Effector memory CD8-positive, alpha-beta T cell (primary cell): ENCODE measurements at places on chromosomes 1 and 21.

DNA sequence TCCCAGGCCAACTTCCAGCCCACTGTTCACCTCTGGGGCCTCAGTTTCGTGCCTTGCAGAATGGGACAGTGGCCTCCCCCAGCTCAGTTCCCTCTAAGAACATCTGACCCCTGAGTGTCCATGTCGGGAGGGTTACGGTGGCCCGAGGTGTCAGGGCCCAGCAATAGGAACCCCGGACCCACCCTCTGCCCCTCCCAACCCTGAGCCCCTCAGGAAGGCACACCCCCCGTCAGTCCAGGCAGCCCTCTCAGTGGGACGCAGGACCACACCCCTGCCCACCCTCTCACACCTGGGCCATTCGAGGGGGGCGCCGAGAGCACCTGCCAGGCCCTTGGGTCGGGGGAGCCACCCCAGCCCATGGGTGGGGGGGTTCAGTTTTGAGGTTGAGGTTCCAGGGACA is 447 bp downstream of the TTC34 start:
- DNase-seq, result no peak

DNA sequence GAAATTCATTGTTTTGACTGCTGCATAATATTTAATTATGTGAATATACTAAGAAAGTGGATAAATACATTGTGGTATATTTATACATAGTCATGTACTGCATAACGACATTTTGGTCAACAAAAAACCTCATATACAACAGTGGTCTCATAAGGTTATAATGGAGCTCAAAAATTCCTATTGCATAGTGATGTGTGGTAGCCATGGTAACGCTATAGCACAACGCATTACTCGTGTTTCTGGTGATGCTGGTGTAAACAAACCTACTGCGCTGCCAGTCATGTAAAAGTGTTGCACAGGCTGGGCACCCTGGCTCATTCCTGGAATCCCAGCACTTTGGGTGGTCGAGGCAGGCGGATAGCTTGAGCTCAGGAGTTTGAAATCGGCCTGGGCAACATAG is 52.6 kb upstream of the NHLH2 start:
- no peak for DNase-seq

- no peak for DNase-seq
Observed at GRCh38 chr1:15178571-15179484, 25.3 kb downstream of the TMEM51 start.

- DNase-seq, result no peak
Observed at GRCh38 chr1:199743227-199743626, 284.3 kb upstream of the NR5A2 start.

DNA sequence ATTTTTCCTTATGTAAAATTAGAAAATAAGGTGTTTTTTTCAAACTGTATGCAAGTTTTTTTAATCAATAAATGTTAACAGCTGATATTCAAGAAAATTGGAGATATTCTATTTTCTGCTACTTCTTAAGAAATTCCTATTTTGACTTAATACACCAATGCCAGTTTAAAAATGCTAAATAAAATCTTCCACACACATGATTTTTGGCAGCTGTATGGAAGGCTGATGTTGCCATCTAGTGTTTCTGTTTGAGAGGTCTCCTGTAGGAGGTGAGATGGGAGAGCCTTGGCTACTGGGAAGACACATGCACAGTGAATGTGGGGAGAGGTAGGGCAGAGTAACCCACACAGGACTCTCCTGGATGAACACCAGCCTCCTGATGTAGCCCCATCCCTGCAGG is 29.2 kb upstream of the OR2B11 start:
- DNase-seq, result peak; percentile 40

- DNase-seq, result no peak
Observed at GRCh38 chr1:185804206-185804605, 70.0 kb downstream of the HMCN1 start.

- no peak for DNase-seq
Observed at GRCh38 chr1:183289051-183289496, 103.0 kb downstream of the LAMC2 start.

GRCh38 chr1:31389616-31390015 is 16.7 kb upstream of the FABP3 start:
- no peak for DNase-seq

GRCh38 chr21:21236996-21237395 is 238.8 kb downstream of the NCAM2 start:
- no peak for DNase-seq

- DNase-seq, result no peak
Observed at GRCh38 chr21:41635874-41636273, 127.9 kb upstream of the TMPRSS2 start.
